ENCODE measurements at places on chromosomes 5 and 9.

DNA sequence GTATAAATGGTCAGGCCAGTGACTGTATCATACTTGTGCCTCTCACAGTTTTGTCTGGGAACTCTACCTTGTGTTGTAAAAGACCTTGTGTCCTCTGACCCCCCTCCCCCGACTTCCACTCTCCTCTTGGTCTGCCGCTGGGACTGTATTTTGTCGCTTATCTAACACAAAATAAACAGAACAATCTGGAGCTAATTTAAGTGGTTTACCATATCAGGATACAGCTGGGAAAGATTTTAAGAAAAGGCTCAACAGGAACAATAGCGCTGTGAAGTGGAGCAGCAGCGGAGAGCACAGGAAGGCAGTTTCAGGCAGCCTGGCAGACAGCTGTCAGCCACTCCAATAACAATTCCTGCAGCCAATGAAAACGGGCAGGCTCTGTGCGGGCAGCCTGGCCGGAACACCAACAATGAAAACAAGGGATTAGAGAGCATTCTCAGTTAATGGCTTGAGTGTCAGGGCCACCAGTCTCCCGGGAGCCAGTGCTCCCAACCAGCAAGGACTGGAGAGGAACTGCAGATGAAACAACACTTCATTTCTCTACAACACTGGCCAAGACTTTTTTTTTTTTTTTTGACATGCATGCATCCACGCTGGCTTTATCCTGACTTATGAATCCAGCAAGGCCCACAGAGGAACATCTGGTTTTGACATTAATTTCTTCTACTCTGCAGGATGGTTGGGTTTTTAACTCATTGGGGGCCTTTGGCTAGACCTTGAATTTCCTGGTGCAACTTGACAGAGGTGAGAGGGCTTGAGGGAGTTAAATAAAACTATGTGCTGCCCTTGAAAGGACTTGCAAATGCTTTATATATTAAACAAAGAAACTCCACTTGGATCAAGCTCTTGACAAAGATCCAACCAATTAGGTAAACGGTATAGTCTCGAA, 76.7 kb downstream of the ARSB start:
- H3K27me3 ChIP-seq = no peaks in the 10 kb centered on the region
- DNase-seq = peak; percentile 90
- peaks cover 11% of the 10 kb centered on the region for H3K4me1 ChIP-seq
- no peaks in the 10 kb centered on the region for H3K36me3 ChIP-seq
- no peak overlapping the region for H3K4me3 ChIP-seq

DNA sequence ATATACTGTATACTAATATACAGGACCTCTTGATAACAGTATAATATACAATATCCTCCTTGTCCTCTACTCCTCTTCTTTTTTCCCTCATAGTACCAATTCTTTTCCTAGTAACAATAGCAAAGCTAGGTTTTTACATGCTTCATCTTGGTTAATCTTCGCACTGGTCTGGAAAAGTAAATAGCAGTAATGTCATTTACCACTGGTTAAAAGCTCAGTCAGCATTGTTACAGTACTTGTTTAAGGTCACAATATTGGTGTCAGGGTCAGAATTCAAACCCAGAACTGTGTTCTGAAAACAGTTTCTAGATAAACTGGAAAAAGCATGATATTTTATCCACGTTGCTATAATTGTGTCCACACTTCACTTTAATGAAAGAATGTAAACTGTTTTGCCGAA, 692.4 kb upstream of the CDH6 start:
- DNase-seq = no peak
- no peak overlapping the region for H3K27ac ChIP-seq
- no peak overlapping the region for H3K4me3 ChIP-seq
- no peaks in the 10 kb centered on the region for H3K36me3 ChIP-seq

DNA sequence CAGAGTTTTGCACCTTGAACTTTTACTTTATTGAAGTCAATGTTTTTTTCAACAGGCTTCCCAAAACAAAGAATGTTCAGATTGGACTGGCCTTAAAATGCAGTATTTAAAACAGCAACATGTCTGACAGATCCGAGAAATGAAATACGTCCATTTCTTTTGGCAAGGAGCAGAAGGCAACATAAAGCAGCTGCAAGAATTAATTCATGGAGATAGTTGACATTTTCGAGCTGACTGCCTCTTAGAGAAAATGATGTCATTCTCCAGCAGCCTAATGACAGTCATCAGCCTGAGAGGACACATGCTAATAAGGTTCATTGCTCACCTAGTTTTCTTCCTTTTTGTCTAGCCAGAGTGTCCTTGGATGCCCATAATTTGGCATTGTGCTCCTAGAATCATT, 232.2 kb upstream of the SEMA6A start:
- H3K4me1 ChIP-seq = peaks cover 2% of the 10 kb centered on the region
- peak; percentile 68 for DNase-seq
- H3K36me3 ChIP-seq = no peaks in the 10 kb centered on the region
- H3K4me3 ChIP-seq = no peak overlapping the region
- H3K27me3 ChIP-seq = no peaks in the 10 kb centered on the region

- no peaks in the 10 kb centered on the region for H3K36me3 ChIP-seq
- peaks cover 3% of the 10 kb centered on the region for H3K4me1 ChIP-seq
- no peak overlapping the region for H3K4me3 ChIP-seq
- peak; percentile 90 for DNase-seq
- H3K27me3 ChIP-seq = peaks cover 78% of the 10 kb centered on the region
These were observed 19.4 kb downstream of the NR2F1 start for GRCh38 chr5:93602241-93603077.

GRCh38 chr5:83718195-83718825, 2.3 kb downstream of the HAPLN1 start:
- no peaks in the 10 kb centered on the region for H3K36me3 ChIP-seq
- DNase-seq = peak; percentile 84
- H3K27me3 ChIP-seq = no peaks in the 10 kb centered on the region
- no peak overlapping the region for H3K4me3 ChIP-seq
- peaks cover 4% of the 10 kb centered on the region for H3K4me1 ChIP-seq
- H3K27ac ChIP-seq = no peak overlapping the region

GRCh38 chr5:88997937-88998336, 115.0 kb upstream of the MEF2C start:
- H3K36me3 ChIP-seq = no peaks in the 10 kb centered on the region
- H3K4me3 ChIP-seq = no peak overlapping the region
- H3K27ac ChIP-seq = no peak overlapping the region
- no peaks in the 10 kb centered on the region for H3K27me3 ChIP-seq
- no peak for DNase-seq
- no peaks in the 10 kb centered on the region for H3K4me1 ChIP-seq

- peaks cover 3% of the 10 kb centered on the region for H3K4me1 ChIP-seq
- DNase-seq = no peak
- peaks cover 6% of the 10 kb centered on the region for H3K27me3 ChIP-seq
- no peak overlapping the region for H3K4me3 ChIP-seq
These were observed 5.4 kb upstream of the CERCAM start for GRCh38 chr9:128415281-128415680.

DNA sequence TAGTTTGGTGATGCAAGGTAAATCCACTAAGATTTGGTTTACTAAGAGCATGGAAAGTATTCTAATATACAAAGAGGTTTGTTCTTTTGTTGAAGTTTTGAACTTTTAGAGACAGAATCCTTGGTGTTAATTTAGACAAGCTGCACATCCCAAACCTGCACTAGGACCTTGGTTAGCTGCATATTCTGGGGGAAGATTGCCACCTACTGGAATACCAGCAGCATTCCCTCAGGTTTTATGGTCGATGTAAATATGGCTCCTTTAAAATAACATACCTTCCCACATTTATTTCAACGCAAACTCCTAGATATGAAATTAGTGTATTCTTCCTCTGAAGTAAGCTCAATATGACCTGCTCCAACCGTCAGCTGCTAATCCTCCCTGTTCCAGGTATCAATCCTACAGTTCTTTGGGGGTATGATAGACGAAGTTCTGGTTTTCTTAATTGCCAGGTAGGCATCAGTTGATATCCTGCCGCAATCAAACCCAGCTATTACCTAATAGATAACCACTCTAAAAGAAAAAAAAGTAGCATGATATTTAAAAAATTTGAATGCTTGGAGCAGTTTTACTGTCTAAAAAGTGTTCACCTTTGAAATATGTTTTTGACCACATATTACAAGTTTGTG, 624.1 kb downstream of the ISL1 start:
- no peaks in the 10 kb centered on the region for H3K4me1 ChIP-seq
- H3K36me3 ChIP-seq = no peaks in the 10 kb centered on the region
- peak; percentile 56 for DNase-seq
- H3K27ac ChIP-seq = no peak overlapping the region

DNA sequence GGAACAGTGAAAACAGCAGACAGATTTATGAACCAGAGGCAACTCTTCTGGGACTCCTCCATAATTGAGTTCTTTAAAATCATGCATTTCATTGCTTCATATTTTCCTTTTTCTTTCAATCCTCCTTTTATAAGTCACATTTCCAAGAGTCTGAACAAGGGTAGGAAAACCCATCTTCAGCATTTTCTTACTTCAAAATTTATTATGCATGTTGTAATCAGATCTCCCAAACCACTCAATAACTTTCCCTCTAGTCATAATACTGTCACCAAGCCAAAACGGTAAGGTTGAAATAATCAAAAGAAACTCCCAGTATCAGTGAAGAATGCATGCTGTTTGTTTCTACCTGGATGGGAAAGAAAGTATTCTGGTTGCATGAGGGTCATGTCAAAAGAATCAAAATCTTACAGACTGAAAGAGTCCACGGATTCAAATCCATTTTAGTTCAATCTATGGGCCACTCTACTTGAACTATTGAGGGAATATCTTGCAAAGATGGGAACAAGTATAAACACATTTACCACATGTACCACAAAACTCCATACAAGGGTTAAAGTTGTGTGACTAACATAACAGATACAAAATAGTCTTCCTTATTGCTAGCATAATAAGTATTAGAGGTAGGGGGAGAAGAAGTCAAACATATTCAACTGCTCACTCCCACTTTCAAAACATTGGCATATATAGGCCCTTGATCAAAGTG, 797.3 kb downstream of the MAT2B start:
- no peak for DNase-seq
- H3K4me1 ChIP-seq = no peaks in the 10 kb centered on the region
- no peak overlapping the region for H3K27ac ChIP-seq
- H3K36me3 ChIP-seq = no peaks in the 10 kb centered on the region
- H3K4me3 ChIP-seq = no peak overlapping the region

DNA sequence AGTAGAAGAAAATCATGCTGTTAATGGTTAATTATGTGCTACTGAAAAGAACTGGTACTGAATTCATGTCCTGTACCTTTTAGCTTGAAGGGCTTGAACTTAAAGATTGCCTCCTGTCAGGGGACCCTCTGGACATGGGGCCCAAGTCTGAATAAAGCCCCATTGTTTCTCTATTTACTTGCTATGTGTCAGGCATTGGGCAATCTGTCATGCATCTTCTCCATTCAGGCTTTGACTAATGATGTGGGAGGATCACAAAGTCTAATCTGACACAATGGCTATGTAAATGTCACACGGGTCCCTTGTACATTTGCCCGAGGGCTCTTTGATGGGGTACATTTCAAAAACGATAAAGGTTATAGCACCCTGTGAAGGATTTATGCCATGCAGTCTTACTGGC, 64.0 kb upstream of the TUSC1 start:
- no peak overlapping the region for H3K4me3 ChIP-seq
- no peaks in the 10 kb centered on the region for H3K4me1 ChIP-seq
- H3K27me3 ChIP-seq = no peaks in the 10 kb centered on the region
- DNase-seq = peak; percentile 13
- no peaks in the 10 kb centered on the region for H3K36me3 ChIP-seq
- no peak overlapping the region for H3K27ac ChIP-seq

GRCh38 chr5:155870636-155871035, 456.3 kb upstream of the SGCD start:
- peaks cover 2% of the 10 kb centered on the region for H3K4me1 ChIP-seq
- DNase-seq = no peak
- no peak overlapping the region for H3K4me3 ChIP-seq
- H3K27me3 ChIP-seq = no peaks in the 10 kb centered on the region

GRCh38 chr9:125262294-125262991, 817 bp downstream of the GAPVD1 start:
- H3K4me1 ChIP-seq = no peaks in the 10 kb centered on the region
- H3K27ac ChIP-seq = no peak overlapping the region
- no peaks in the 10 kb centered on the region for H3K27me3 ChIP-seq
- DNase-seq = no peak
- no peaks in the 10 kb centered on the region for H3K36me3 ChIP-seq

- peaks cover 11% of the 10 kb centered on the region for H3K36me3 ChIP-seq
- H3K4me3 ChIP-seq = no peak overlapping the region
- peak; percentile 90 for DNase-seq
- H3K27me3 ChIP-seq = no peaks in the 10 kb centered on the region
- no peaks in the 10 kb centered on the region for H3K4me1 ChIP-seq
- H3K27ac ChIP-seq = peak overlapping the region; percentile 32
These were observed 8.5 kb downstream of the PRR7 start for GRCh38 chr5:177455036-177455660.

GRCh38 chr9:89670114-89670513, 65.3 kb downstream of the GADD45G start:
- H3K27me3 ChIP-seq = no peaks in the 10 kb centered on the region
- DNase-seq = no peak
- no peak overlapping the region for H3K27ac ChIP-seq
- H3K4me3 ChIP-seq = no peak overlapping the region

DNA sequence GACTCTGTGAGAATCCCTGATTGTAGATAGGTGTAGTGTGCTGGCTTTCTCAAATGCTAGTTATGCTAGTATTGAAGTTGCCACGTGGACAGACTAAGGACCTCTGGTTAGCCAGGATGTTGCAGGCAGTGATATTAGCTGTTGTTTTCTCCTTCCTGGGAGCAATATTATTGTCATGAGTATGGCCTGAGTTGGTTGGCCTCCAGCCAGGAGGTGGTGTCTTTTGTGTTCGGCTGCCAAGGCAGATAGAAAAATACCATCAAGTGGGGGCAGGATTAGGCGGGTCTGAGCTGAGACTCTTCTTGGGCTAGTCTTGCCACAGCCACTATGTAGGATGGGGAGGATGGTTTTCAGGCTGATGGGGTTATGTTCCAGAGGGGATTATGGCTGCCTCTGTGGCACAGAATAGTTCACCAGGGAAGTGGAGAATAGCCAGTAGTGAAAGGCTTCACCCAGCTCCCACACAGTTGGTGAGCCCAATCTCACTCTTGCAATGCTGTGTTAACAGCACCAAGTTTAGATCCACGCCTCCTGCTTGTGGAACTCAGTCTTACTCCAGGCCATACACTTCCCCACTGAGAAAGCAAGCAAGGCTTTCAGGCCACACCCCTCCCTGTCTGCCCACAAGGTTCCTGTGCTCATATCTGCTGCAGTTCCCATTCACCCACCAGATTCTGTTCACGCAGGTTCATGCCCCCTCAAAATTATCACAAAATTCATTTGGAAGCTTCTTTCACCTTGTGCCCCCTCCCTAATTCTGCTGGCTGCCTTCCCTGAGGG, 31.2 kb downstream of the GHR start:
- no peak overlapping the region for H3K27ac ChIP-seq
- no peaks in the 10 kb centered on the region for H3K36me3 ChIP-seq
- H3K4me1 ChIP-seq = peaks cover 2% of the 10 kb centered on the region
- H3K27me3 ChIP-seq = no peaks in the 10 kb centered on the region
- DNase-seq = no peak

GRCh38 chr9:93509084-93509483, 55.7 kb upstream of the FAM120AOS start:
- H3K27me3 ChIP-seq = no peaks in the 10 kb centered on the region
- H3K36me3 ChIP-seq = peaks cover 2% of the 10 kb centered on the region
- no peaks in the 10 kb centered on the region for H3K4me1 ChIP-seq
- H3K4me3 ChIP-seq = no peak overlapping the region

Data from mesendoderm (in vitro differentiated cells).